NCI-H187 treated with DMSO at 0.1 percent for 48 hours (cell line): ENCODE measurements at places on chromosomes 2 and 18.
A peak's percentile ranks its signal among the peaks of the same experiment; 100 is the strongest.

GRCh38 chr2:53632714-53633113 is 134.9 kb upstream of the CHAC2 start:
- DNase-seq = no peak

DNA sequence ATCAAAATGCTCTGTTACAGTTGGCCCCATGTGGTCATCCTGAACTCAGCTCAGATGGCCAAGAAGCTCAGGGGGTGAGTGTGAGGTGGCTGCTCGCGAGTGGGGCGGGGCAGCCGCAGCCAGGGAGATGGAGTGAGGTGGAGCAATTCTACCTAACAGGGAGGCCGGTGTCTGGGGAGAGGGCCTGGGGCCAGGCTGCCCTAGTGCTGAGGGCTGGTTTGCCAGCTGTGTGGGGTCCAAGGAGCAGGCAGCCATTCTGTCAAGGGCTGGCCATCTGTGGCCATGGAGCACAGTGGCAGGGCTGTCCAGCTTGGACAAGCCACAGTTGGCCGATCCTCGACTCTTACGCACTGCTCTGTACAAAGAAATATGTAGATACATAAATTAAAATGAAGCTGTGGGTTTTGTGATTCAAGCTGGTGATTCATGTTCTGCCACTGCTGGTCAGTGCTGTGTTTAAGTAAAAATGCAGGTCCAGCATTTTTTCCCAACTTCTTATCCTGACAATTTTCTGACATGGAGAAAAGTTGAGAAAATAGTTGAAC is 82.1 kb downstream of the HS6ST1 start:
- no peak for DNase-seq

- DNase-seq = no peak
These were observed 11.1 kb downstream of the SNRPG start for GRCh38 chr2:70282439-70282838.

DNA sequence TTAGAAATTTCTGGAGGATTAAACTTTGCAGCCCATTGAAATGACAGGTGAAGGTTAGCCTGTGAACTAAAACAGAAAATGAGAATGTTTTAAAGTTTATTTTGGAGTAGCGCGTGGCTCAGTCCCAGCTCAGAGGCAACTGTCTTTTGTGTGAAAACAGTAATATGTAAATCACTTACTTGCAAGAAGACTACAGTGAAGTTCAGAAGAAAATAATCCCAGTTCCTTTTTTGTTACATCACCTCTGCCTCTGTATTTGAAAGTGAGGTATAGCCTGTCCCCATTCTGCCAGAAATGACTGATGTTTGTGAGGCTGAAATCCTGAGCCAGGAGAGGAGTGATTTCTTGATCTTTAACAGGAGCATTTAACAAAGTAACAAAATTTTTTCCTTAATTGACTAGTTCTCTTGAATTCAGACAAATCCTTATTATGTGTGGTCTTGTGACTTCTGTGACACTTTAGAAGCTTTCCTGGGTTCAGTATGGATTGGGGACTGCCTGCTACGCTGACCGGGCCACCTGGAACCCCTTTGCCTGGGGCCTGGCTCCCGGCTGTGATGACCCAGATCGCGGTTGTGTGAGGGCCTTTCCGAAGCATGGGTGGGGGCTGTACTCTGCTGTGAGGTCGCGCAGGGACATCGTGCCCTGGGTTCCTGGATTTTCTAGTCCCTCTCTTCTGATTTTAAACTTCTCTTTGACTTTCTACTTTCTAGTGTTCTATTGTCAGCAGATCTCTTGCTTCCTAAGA is 24.3 kb downstream of the TRAPPC12 start:
- DNase-seq = no peak

- DNase-seq = no peak
These were observed 2.1 kb upstream of the VWA3B start for GRCh38 chr2:98084869-98085238.

- no peak for DNase-seq
These were observed 82.5 kb upstream of the ARL4C start for GRCh38 chr2:234579231-234579962.

DNA sequence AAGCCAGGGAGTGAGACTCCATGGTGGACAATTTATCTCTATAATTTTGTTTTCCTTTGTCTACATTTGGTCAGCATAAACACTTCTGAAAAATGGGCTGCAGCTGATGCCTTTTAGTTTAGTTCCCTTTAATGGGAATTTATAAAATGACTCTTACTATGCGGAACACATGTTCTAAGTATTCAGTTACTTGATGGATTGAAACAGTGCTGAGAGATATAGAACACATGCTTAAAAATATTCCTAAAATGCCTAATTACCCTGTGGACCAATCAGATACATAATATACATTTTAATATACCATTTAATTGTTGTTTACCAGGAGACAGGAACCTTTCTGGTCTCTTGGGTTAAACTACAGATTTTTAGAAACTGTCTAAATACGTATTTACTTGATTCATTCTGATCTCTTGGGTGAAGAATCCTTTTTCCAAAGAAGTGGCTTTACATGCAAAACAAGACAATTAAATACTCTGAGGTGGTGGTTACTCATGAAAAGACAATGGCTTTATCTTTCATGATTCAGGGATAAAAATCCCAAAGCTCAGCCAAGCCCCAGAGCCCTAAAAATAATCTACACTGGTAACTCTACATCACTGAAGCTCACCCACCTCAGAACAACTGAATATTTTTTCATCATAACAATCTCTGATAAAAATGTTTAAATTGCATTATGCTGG is 128.1 kb upstream of the SERTAD2 start:
- no peak for DNase-seq

DNA sequence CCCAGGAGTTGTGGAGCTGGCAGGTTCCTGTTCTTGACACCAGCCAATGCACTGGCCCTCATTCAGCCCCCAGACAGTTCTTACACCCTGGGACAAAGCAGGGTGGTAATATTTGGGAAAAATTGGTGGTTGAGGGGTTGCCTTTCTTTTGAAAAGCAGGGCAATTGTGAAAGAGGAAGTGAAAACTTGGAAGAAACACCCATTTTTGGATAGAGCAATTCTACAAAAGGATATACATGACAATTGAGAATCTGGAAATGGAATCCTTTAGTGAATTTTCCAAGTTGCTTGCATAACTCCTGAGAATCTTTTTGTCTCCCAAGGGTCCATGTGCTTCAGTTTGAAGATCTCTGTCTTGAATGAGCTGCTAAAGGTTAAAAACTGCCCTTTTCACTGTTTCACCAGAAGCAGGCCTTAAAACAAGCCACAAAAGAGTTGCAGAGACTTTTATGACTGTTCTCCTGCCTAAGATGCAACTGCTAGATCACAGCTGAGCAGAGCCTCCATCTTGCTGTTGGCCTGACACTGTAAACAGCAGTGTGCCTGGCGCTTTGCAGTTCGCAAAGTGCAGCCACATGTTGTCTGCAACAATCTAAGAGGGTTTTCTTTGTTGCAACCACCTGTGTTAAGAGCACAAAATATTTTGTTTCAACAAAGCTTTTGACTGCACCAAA is 11.8 kb downstream of the COL4A4 start:
- no peak for DNase-seq

DNA sequence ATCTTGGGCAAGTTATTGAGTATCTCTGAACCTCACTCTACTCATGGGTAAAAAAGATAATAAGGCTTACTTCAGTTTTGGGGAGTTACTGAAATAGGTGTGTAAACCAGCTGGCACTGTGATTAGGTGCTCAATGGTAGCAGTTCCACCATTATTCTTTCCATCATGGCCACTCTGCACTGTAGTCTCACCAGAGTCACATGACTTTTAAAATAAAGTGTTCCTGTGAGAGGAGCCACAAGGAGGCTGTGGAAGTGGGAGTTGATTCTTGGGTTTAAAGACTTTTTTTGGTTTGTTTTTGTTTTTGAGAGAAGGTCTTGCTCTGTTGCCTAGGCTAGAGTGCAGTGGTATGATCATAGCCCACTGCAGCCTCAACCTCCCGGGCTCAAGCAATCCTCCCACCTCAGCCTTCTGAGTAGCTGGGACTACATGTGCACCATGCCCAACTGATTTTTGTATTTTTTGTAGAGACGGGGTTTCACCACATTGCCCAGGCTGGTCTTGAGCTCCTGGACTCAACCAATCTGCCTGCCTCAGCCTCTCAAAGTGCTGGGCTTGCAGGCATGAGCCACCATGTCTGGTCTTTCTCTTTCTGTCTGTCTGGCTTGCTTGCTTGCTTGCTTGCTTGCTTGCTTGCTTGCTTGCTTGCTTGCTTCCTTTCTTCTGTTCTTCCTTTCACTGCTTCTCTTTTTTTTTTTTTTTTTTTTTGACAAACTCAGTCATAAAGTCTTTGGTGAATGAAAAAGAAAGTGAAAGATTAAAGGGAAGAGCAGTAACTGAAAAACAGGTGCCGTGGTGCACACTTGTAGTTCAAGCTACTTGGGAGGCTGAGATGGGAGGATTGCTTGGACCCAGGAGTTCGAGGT is 21.2 kb upstream of the ACVR1 start:
- DNase-seq = no peak

- DNase-seq = no peak
These were observed 5.5 kb downstream of the CASP10 start for GRCh38 chr2:201188449-201188848.

DNA sequence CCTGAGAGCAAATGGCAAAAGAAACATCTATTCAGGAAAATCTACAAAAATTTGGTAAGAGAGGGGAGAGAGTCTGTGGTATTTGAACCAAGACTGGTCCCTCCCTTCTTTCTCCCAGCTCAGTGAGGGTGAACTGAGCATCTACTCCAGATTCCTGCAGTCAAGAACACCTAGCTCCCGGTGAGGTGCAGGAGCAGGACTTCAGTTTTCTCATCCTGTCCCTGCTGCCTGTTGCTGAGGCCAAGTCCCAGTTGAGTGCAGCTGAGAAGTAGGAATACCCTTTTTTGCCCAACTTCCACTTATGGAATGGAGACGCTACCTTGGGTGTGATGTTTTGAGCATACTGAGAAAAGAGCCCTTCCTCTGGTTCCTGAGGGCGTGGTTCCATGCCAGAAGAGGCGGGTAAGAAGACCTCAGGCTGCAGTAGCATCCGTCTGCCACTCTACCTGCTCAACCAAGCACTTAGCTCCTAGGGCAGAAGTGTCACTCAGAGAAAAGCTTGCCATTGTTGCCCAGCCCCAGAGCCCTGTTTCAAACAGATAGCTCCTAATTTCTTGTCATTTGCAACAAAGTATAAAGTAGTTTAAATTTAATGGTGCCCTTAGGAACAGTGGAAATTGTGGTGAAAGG is 112.9 kb downstream of the SOS1 start:
- no peak for DNase-seq

- DNase-seq = no peak
These were observed 21.7 kb downstream of the REV1 start for GRCh38 chr2:99468155-99468554.

DNA sequence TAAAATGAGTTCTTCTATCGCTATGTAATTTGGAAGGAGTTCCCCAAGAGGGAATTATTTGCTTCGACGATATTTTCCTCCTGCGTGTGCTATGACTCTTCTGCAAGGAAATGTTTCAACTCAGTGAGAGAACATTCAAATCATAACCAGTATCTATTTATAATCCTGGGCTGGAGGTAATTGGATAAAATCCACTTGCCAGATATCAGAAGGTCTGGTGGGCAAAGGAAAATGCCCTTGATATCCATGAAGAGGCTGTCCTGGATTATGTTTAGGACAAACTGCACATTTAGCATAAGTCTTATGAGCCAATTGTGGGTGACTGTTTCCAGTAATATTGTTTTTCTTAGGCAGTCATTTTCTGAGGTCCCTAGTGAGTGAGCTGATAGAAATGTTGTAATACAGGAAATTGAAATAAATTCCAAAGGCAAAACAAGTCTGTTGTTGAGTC is 17.7 kb downstream of the RPIA start:
- no peak for DNase-seq

DNA sequence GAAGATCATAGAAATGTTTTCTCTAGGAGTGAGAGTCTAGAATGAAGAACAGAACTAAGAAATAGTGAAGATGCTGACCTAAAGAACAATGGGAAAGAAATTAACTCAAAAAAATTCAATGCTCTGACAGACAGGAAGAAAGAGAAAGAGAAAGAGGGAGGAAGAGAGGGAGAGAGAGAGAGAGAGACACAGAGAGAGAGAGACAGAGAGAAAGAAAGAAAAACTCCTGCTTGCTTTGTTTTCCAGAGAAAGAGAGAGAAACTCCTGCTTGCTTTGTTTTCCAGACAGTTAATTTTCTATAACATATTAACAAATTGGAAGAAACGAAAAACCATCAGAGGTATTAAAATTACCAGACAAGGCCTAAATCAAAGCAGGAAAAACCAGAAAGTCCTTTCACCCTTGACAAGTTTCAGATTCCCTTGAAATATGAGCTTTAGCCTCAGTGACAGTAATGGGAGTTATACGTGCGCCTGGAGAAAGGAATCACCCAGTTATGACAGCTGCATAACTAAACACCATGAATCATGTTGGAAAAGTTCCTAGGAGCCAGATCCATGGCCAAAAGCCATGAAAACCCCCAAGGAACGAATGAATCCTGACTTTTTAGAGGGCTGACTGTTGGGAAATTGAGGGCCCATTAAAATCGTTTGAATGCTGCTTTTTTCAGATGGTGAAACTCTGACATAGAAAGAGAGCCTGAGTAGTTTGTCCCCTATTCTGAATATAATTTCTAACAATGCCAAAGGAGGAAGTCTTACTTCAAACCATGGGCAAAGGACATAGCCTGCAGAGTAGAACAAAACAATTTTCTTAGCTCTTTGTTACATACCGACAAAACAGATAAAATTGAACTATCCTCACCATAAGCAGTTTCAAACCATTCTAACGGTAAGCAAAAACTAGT is 228.6 kb upstream of the CHST9 start:
- DNase-seq = no peak

GRCh38 chr2:109239720-109240119 is 110.7 kb downstream of the SH3RF3 start:
- DNase-seq = no peak

- DNase-seq = no peak
These were observed 37.1 kb upstream of the CTLA4 start for GRCh38 chr2:203830304-203831055.

- DNase-seq = peak; percentile 64
These were observed 107.7 kb downstream of the HNMT start for GRCh38 chr2:138071720-138072719.

DNA sequence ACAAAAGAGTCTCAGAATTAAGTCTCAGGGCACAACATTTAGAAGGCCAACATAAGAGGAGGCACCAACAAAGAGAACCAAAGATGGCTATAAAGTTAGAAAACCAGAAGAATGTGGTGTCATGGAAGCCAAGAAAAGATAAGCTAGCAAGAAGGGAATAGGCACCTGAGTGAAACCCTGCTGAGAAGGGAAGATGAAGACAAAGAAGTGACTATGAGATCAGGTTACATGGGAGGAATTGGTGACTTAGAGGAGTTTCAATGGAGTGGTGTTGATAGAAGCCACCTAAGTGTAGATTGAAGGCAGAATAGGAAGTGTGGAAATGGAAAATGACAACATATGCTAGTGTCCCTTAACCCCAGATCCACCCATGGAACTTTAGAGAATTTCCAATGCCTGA is 327.6 kb upstream of the KCNJ3 start:
- DNase-seq = no peak
